ENCODE measurements at places on chromosomes 6 and 20. TPM values are rescaled to one million over a fixed set of nuclear protein-coding genes. Genes with fewer than 3 reads are reported as not detected.

Gene MEI4
- polyA plus RNA-seq: not detected

Gene DDX43
- polyA plus RNA-seq: not detected

- H3K27me3 ChIP-seq: no peaks in the 10 kb centered on the region
- H3K4me1 ChIP-seq: no peaks in the 10 kb centered on the region
- no peak overlapping the region for H3K27ac ChIP-seq
Observed at GRCh38 chr6:17842934-17843821, 136.5 kb upstream of the NUP153 start.

DNA sequence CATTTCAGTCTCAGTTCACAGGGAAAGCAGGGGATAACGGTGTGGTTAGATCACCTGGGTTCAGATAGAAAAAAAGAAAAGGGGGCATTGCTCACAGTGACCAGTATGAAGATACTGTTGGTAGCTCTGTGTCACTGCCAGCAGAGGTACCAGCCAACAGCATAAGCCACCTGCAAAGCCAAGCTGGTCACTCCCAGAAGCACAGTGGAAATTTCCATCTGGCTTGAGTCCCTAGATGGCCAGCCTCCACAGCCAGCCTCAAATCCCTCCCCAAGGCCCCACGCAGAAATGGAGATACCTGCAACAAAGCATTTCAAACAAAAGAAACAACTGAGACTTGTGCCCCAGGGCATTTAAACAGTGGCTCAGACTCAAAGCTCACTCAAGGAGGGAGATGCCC, 11.6 kb downstream of the DEFB127 start:
- H3K36me3 ChIP-seq: no peaks in the 10 kb centered on the region
- peaks cover 4% of the 10 kb centered on the region for H3K27me3 ChIP-seq
- H3K27ac ChIP-seq: no peak overlapping the region
- no peak for DNase-seq
- H3K4me1 ChIP-seq: no peaks in the 10 kb centered on the region
- no peak overlapping the region for H3K4me3 ChIP-seq

DNA sequence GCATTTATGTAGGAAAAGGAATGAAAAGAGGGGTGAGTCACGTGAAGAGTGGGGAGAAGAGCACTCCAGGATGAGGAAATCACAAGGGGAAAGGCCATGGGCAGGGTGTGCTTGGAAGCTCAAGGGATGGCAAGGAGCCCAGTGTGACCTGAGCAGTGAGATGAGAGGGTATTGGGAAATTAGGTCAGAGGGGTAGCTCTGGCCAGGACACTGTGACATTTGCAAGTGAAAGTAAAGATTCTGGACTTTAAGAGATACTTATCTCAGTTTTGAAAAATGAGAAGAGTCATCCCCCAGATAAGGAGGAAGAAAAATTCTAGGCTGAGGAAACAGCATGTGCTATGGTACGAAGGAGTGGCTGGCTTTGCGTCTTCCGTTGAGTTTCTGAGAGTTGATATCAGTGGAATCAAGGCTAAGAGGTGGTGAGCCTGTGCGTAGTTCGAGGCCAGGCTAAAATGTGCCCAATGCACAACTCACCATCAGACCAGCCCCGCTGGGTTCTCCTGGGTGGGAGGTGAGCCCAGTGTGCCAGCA, 79.9 kb downstream of the GCLC start:
- H3K4me1 ChIP-seq: peaks cover 2% of the 10 kb centered on the region
- no peak overlapping the region for H3K4me3 ChIP-seq
- H3K27ac ChIP-seq: no peak overlapping the region
- no peak for DNase-seq
- H3K27me3 ChIP-seq: no peaks in the 10 kb centered on the region
- H3K36me3 ChIP-seq: no peaks in the 10 kb centered on the region
